ENCODE measurements at places on chromosomes 11 and 22. TPM values are rescaled to one million over a fixed set of nuclear protein-coding genes. Genes with fewer than 3 reads are reported as not detected.

Gene APLNR
- total RNA-seq = 0.07 TPM

Gene CARD16
- total RNA-seq = 113 TPM

Gene OR8A1
- total RNA-seq = not detected

Gene SYCE3
- total RNA-seq = not detected

Gene EHF
- total RNA-seq = not detected

Gene CADM1
- 4.2 TPM for total RNA-seq

Gene SPDYC
- total RNA-seq = not detected

Gene FOSL1
- total RNA-seq = 9.0 TPM

Gene MRGPRF
- total RNA-seq = not detected

Gene PANX3
- not detected for total RNA-seq

Gene KCNQ1OT1
- total RNA-seq = 0.72 TPM

Gene NCF4
- total RNA-seq = 33.2 TPM

Gene DUSP8
- total RNA-seq = 24.1 TPM

Gene MTFP1
- 17.2 TPM for total RNA-seq

Gene PRRG4
- total RNA-seq = 0.19 TPM

Gene OVCH2
- not detected for total RNA-seq

Gene BTBD18
- total RNA-seq = not detected

Gene KRTAP5-7
- total RNA-seq = 0.25 TPM

Gene CD3G
- total RNA-seq = 7.6 TPM

Gene P2RY2
- total RNA-seq = 0.27 TPM

Gene CCDC89
- 0.25 TPM for total RNA-seq

Gene GPHA2
- total RNA-seq = not detected

Gene SMC1B
- not detected for total RNA-seq

Gene NLRP10
- total RNA-seq = not detected

Gene COA4
- 26.0 TPM for total RNA-seq

Gene TUBA8
- total RNA-seq = 3.7 TPM

Gene CRYBB2
- not detected for total RNA-seq

Gene FAM111B
- total RNA-seq = 1.9 TPM

Gene NPAS4
- total RNA-seq = not detected

Gene ZNF280B
- total RNA-seq = 0.99 TPM

Gene KAT5
- 155 TPM for total RNA-seq

Gene CRACR2B
- 3.8 TPM for total RNA-seq

Gene OR8G5
- not detected for total RNA-seq

Gene STX5
- total RNA-seq = 171 TPM

Gene ARHGAP8
- 32.6 TPM for total RNA-seq

Gene TRIM48
- total RNA-seq = not detected

Gene OR4A47
- not detected for total RNA-seq

Gene OR52N4
- 1.3 TPM for total RNA-seq

Gene PTPRJ
- total RNA-seq = 111 TPM

Gene CARD18
- not detected for total RNA-seq

Gene FUT4
- total RNA-seq = 4.4 TPM

Gene PIH1D2
- total RNA-seq = not detected

Gene PES1
- 30.9 TPM for total RNA-seq

Gene KDM4D
- 0.14 TPM for total RNA-seq
